ENCODE measurements at places on chromosomes 16 and 17.
A peak's percentile ranks its signal among the peaks of the same experiment; 100 is the strongest.

- DNase-seq: no peak
Observed at GRCh38 chr16:8346294-8346693, 244.0 kb downstream of the TMEM114 start.

DNA sequence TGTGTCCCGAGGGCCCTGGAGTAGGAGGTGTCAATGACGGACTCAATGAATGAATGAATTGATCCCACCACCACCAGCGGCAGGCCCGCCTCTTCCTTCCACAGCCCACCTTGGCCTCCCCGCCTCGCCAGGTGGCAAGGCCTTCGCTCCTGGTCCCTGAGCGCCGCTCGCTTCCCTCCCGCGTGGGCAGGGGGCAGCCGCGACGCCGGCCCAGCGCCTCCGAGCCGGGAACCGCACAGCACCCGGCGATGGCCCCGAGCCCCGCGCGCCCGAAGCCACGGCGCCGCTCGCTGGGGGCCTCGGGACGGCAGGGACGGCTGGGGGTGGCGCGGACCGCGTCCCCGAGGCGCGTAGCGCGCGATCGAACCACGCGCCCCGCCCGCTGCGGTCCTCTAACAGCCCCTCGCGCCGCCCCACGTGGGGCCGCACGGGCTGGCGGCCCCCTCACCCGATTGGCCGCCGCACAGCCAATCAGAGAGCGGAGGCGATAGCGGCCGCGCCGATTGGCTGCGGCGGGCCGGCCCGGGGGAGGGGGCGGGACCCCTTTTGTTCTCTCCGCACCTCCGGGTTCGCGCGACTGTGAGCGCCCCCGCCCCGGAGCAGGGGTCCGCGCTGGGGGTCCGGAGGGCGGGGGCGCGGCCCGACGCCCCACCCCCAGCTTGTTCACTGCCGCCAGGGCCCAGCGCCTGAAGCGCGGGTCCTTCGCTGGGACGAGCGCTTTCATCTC, 31.4 kb downstream of the ACTG1 start:
- peak; percentile 63 for DNase-seq

DNA sequence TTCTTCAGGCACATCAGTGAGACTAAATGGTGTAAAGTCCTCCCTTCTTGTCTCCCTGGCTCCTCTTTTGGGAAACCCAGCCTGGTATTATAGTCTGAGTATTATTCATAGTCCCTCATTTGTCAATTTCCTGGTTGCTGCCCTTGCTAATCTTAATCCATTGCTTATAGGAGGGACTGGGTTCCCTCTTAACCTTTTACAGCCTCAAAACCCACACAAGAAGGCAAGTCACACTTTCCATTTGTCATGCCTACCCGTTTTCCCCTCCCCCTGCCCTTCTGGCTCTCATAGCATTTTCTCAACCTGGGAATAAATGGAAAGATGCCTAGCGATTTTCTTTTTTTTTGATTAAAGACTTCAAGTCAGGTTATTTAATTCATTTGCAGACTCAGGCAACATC, 124.8 kb downstream of the MAP2K6 start:
- no peak for DNase-seq

GRCh38 chr17:2481760-2482159, 29.9 kb downstream of the METTL16 start:
- no peak for DNase-seq

GRCh38 chr17:57784226-57784895, 39.3 kb upstream of the CCDC182 start:
- no peak for DNase-seq

DNA sequence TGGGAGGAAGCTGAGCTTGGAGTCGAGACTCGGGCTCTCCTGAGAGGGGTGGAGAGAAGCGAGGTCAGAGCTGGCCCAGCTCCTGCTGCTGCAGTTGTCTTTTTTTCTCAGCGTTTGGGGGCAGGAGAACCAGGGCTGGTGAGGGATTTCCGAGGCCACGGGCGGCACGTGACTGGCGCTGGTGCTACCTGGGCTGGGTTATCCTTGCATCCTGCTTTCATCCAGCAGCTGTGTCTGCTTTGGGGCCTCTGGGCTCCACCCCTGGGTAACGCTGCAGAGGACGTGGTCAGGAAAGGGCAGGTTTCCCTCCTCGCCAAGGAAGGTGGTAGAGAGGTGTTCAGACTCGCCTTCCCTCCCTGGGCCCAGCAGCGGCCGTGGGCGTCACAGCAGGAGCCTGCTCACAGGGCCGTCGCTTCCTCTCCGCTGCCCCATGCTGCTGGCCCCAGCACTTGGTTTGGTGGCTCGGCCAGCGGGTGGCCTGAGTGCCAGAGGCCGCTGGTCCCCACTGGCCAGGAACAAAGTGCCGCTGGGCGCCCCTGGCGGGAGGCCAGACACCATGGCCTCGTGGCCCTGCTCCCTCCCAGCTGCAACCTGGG, 22.5 kb downstream of the GSE1 start:
- no peak for DNase-seq

GRCh38 chr16:84036982-84037425, 5.6 kb downstream of the SLC38A8 start:
- DNase-seq: no peak

DNA sequence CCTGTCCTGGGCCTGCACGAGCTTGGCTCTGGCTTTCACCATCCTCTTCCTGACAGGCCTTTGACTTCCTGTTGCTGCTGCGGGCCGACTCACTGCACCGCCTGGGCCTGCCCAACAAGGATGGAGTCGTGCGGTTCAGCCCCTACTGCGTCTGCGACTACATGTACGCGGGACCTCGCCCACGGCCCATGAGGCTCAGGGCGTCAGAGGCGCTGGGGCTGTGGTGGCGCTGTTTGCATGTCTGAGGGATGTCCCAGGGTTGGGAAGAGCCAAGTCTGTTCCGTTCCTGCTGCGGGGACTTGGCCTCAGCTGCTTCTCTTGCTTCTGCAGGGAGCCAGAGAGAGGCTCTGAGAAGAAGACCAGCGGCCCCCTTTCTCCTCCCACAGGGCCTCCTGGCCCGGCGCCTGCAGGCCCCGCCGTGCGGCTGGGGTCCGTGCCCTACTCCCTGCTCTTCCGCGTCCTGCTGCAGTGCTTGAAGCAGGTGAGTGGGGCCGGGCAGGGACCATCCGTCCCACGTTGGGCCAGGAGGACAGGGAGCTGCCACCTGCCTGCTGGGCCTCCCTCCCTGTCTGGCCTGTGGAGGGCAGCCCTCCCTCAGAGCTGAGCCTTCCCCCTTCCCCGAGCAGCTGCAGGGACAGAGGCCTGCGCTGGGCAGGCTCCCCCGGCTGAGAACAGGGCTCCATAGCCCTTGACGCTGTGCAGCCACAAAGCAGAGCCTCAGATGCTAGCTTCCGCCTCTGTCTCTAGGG, 23.8 kb downstream of the TSC2 start:
- no peak for DNase-seq

Measured in stimulated activated CD4-positive, alpha-beta T cell treated with anti-CD3 and anti-CD28 coated beads, Interleukin-4, amount 100 ng/mL, for 1 hour (primary cell).